ENCODE measurements at places on chromosomes 4 and X. TPM values are rescaled to one million over a fixed set of nuclear protein-coding genes. Genes with fewer than 3 reads are reported as not detected.
A peak's percentile ranks its signal among the peaks of the same experiment; 100 is the strongest.

DNA sequence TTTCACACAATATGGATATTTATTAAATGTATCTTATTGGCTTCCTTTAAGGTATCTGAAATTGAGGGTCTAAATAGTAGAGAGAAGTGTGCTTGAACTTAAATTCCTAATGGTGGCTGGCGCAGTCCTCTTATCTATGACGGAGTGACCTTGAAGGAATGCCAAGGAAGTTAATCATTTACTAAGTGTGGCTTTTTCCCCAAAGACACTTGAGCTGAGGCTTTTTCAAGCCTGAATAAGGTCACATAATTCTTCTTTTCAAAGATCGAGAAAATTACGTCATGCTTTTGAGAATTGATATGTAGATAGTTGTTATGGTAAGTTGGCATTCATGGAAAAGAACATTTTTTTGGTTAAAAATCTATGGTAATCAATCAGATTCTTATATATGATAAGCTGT, 11.7 kb upstream of the PRPS2 start:
- no peak for DNase-seq

- DNase-seq, result no peak
Observed at GRCh38 chr4:120703908-120704307, 218.6 kb downstream of the PRDM5 start.

The VSIG4 gene
- not detected for total RNA-seq

DNA sequence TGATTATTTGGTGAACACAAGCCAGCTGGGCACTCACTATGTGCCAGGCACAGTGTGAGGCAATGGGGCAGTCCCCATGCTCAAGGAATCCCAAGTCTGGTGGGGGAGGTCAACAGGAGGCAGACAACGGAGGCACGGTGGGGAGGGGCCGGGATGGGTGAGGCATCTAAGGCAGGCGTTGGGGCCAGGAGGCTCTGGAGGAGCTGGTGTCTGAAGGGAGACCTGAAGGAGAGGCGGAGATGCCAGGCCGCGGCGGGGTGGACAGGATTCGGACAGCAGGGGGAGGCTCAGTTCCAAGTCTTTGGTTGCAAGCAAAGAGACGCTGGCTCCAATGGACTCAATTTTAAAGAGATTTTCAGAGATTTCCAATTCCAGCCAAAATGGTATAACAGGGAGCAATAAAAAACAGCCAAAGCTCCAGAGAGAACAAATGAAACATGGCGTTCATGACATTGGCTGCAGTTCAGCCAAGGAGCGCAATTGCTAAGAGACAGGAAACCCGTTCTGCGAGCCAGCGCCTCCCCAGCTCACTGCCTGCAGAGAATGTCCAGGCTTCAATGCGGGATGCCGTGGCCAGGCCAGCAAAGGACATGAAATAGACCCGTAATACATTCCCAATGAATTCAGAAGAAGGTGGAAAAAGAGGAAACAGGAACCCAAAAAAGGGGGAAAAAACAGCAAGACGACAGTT, 105.2 kb upstream of the LRPAP1 start:
- no peak for DNase-seq

The VCX3B gene
- total RNA-seq, result not detected

The OPRPN gene
- not detected for total RNA-seq

GRCh38 chr4:162782778-162783525, 383.7 kb downstream of the NAF1 start:
- DNase-seq, result no peak

DNA sequence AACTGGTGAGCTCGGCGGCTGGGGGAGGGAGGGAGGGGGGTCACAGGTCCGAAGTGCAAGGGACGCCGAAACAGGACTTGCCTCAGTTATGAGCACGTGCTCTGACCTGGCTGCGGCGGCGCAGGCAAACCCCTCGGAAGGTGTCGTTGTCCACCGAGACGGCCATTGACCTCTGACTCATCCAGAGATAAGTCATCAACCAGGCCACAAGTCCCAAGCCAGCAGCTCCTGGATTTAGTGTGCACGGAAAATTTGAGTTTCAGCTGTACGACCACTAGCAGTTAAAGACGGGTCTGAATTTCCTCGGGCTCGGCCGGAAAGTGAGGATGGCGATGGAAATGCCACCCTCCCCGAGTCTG, 674 bp downstream of the SH3D19 start:
- peak; percentile 65 for DNase-seq

DNA sequence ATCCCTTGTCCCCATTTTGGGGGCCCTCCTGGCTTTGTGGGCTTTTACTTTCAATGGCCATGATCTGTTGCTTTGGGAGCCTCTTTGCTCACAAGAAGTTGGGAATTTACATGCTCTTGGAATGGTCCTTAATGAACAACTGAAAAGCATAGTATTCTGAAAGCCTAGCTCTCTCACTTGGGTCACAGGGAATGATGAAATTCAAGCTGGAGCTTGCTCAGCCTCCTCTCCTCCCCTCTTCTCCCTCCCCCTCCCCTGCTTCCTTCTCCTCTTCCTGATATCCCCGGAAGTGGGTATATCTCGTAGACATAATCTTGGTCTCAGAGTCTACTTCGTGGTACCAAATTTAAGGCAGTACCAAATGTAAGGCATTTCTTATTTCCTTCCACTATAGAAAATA, 400.6 kb upstream of the NR3C2 start:
- DNase-seq, result no peak

Measured in MG63 (cell line).